ENCODE measurements at places on chromosomes 12 and 14.

GRCh38 chr12:105315726-105316125 lies 14.8 kb upstream of the C12orf75 start:
- H3K27ac ChIP-seq: peak overlapping the region; percentile 30
- DNase-seq: no peak
- H3K36me3 ChIP-seq: no peaks in the 10 kb centered on the region
- H3K4me1 ChIP-seq: peaks cover 6% of the 10 kb centered on the region

- H3K27ac ChIP-seq: no peak overlapping the region
- H3K36me3 ChIP-seq: no peaks in the 10 kb centered on the region
- no peaks in the 10 kb centered on the region for H3K27me3 ChIP-seq
- no peak overlapping the region for H3K4me3 ChIP-seq
Observed at GRCh38 chr14:95164506-95164905, 7.2 kb upstream of the DICER1 start.

- H3K36me3 ChIP-seq: no peaks in the 10 kb centered on the region
- no peak overlapping the region for H3K4me3 ChIP-seq
- H3K27me3 ChIP-seq: no peaks in the 10 kb centered on the region
Observed at GRCh38 chr12:113413488-113413939, 8.7 kb upstream of the SDSL start.

GRCh38 chr12:68959143-68959858 lies 26.3 kb upstream of the CPM start:
- no peaks in the 10 kb centered on the region for H3K36me3 ChIP-seq
- peaks cover 33% of the 10 kb centered on the region for H3K4me1 ChIP-seq
- H3K27me3 ChIP-seq: no peaks in the 10 kb centered on the region
- DNase-seq: no peak
- peak overlapping the region; percentile 37 for H3K27ac ChIP-seq

DNA sequence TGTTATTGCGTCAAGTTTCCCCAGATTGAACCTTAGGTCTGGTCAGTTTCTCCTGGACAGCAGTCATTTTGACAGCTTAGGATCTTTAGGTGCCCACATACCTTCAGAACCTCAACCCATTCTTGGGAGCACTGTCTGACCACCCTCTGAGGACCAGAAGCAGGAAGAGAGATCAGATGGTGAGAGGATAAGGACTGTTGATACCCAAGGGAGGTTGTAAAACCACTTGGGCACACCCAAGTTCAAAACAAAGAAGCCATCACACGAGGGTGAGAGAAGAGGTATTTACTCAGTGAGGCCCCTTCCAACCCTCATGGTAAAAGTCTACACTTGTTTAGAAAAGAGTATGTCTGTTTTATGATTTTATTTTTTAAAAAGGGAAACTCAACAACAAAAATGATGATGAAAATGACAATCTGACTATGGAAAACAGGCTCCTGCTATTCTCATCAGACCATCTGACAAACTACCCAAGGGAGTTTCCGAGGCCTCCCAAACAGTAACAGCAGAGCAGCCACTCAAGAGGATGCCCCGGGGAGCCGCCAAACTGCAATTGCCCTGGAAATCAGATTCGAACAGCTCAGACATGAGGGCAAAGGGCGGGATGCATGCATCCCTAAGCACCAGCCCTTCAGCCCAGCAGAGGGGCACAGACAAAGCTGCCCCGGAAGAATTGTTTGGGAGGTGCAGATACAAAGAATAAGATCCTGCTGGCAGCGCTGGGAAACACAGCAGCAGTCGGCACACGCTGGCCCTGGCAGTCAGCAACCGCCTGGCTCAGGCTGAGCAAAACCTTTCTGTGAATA lies 162.6 kb upstream of the PLEKHG7 start:
- H3K4me3 ChIP-seq: no peak overlapping the region
- no peak overlapping the region for H3K27ac ChIP-seq
- no peaks in the 10 kb centered on the region for H3K36me3 ChIP-seq
- peaks cover 38% of the 10 kb centered on the region for H3K4me1 ChIP-seq
- H3K27me3 ChIP-seq: no peaks in the 10 kb centered on the region
- no peak for DNase-seq

DNA sequence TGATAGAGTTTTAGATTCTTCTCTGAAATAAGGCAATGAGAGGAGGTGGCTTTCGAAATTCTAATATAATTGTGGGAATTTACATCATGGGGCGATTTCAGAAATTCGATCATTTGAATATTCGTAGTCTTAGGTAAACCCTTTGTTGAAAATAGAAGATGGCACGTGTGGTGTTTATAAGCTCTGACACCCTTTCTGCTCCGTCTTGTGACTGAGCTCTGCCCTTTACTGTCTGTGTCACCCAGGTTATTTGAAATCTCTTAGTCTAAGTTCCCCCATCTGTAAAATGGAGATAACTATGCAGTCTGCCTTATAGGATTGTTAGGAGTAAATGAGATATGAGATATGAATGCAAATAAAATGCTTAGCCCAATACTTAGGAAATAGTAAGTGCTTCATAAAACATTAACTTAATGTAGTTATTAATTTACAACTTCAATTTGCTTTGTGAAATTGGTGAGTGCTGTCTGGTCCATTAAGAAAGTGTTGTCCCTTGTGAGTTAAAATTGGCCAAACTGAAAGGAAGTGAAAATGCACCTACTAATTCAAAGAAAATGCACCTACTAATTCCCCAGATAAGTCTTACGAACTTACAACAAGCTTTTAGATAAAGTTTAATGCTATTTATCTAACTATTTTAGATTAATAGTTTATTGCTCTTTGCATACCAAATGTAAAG lies 1.5 kb downstream of the BMAL2 start:
- no peaks in the 10 kb centered on the region for H3K27me3 ChIP-seq
- H3K4me1 ChIP-seq: peaks cover 28% of the 10 kb centered on the region
- H3K4me3 ChIP-seq: peak overlapping the region; percentile 61

DNA sequence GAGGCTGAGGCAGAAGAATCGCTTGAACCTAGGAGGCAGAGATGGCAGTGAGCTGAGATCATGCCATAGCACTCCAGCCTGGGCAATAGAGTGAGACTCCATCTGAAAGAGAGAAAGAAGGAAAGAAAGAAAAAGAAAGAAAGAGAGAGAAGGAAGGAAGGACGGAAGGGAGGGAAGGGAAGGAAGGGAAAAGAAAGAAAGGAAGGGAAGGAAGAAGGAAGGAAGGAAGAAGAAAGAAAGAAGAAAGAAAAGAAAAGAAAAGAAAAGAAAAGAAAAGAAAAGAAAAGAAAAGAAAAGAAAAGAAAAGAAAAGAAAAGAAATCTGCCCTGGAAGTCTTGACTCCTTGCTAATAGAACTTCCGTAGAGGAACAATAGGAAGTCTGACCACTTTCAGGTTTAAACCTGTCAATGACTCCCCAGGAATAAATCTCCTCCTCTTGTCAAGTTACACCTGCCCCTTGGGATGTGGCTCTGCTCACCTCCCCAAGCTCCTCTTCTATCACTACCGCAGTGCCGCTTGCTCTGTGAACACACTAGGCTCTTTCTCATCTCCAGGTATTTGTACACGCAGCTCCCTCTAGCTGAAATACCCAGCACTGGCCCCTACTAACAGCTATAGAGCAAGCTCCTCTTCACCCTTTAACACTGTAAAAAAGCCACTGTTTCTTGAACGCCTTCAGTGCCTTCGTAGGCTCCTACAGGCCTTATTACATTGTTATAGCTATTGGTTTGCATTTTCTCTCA lies 773.1 kb upstream of the TBX3 start:
- H3K4me1 ChIP-seq: peaks cover 6% of the 10 kb centered on the region
- DNase-seq: no peak
- H3K4me3 ChIP-seq: no peak overlapping the region
- no peaks in the 10 kb centered on the region for H3K36me3 ChIP-seq
- H3K27me3 ChIP-seq: no peaks in the 10 kb centered on the region
- no peak overlapping the region for H3K27ac ChIP-seq

- peak overlapping the region; percentile 9 for H3K4me3 ChIP-seq
- H3K36me3 ChIP-seq: no peaks in the 10 kb centered on the region
Observed at GRCh38 chr12:56931474-56931978, 2.7 kb downstream of the SDR9C7 start.

DNA sequence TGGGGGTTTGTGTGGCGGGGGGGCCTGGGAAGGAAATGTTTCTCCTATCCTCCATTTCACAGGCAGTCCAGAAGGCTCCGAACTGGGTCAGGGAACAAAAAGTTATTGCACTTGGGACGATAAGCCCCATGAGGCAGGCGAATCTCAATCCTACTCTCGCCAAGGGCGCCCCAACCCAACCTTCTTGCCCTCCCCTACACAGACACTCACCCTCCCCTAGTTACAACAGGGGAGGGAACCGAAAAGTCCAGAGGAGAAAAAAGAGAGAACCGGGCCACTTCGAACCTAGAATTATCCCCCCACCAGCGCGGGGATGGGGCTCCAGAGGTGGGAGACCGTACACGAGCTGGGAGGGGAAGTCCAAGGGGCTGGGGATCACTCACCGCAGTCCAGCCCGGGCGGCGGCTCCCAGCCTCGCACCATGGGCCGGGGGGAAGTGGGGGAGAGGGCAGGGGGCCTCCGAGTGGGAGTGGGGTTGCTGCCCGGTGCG lies 357 bp downstream of the HOMEZ start:
- no peaks in the 10 kb centered on the region for H3K36me3 ChIP-seq
- H3K4me3 ChIP-seq: peak overlapping the region; percentile 89
- H3K4me1 ChIP-seq: peaks cover 20% of the 10 kb centered on the region

DNA sequence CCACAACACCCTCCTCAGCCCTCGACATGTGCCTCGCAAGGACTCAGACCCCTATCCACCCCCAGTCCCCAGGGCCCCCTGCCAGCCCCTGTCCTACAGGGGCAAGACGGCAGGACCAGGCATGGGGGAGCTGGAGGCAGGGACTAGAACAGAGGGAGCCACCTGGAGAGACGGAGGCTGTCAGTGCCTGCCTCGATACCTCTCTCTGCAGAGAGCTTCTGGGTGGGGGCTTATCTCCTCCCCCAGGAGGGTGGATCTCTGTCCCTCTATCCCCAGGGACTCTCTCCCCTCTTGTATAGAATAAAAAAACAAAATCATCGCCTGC lies 2.0 kb upstream of the CPNE6 start:
- DNase-seq: no peak
- H3K27me3 ChIP-seq: no peaks in the 10 kb centered on the region
- no peak overlapping the region for H3K27ac ChIP-seq
- no peak overlapping the region for H3K4me3 ChIP-seq
- no peaks in the 10 kb centered on the region for H3K36me3 ChIP-seq
- peaks cover 13% of the 10 kb centered on the region for H3K4me1 ChIP-seq

GRCh38 chr14:72975770-72976169 lies 49.5 kb downstream of the DCAF4 start:
- peaks cover 86% of the 10 kb centered on the region for H3K36me3 ChIP-seq
- no peak overlapping the region for H3K27ac ChIP-seq
- H3K27me3 ChIP-seq: no peaks in the 10 kb centered on the region
- H3K4me3 ChIP-seq: no peak overlapping the region
- no peaks in the 10 kb centered on the region for H3K4me1 ChIP-seq

Measured in vagina (tissue), 2 donors.